ENCODE measurements at places on chromosomes 13 and 19. TPM values are rescaled to one million over a fixed set of nuclear protein-coding genes. Genes with fewer than 3 reads are reported as not detected.

- no peak for DNase-seq
Measured at GRCh38 chr13:94119360-94119936, 360.0 kb downstream of the DCT start.

DNA sequence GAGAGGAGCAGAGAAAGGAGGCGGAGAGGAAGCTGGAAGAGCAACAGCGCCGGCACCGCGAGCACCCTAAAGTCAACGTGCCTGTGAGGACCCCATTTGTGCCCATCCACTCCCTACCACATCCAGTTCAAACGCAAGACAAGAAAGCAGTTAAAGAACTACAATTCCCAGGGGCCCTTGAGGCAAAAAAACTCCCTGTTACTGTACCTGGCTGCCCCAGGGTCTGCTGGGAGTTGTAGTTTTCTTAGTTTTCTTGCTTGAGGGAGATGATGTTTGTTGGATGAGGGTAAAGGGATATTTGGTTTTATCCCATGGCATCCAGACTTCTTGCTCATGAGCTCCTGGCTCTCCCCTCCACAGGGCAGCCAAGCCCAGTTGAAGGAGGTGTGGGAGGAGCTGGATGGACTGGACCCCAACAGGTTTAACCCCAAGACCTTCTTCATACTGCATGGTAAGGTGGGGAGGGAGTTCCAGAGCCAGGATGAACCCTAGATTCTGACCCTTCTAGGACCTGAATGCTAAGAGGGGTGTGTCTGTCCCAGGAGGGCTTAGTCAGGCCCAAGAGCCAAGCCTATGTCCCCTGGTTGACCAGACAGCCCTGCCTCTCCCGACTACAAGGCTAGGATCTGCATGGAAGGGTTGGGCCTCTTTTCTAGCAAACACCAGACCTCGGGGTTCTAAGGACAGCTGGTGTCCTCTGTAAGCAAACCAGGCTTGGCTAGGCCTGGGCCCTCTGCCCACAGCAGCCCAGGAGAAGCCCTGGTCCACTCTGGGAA lies 13.2 kb downstream of the NUCB1 start:
- peak; percentile 19 for DNase-seq

DNA sequence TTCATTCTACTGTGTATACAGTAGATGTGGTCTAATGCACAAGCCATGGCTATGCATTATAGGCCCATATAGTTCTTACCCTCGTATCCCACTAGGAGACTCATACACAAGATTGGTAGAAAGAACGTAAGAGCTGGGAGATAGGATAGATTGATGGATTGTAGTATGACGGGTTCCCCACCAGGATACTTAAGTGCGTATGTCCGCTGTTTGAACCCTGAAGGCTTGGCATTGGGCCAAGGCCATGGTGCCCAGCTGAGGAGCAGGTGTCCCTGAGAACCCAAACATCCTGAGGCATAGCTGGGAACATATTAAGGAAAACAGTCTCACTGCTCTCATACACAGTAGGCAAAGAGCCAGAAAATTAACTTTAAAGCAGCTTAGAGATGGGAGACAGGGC lies 617.5 kb upstream of the KLF12 start:
- DNase-seq = peak; percentile 70

GRCh38 chr19:33205531-33206260 lies 11.6 kb downstream of the LRP3 start:
- DNase-seq = no peak

GRCh38 chr13:23844132-23844531 lies 45.1 kb downstream of the MIPEP start:
- no peak for DNase-seq

DNA sequence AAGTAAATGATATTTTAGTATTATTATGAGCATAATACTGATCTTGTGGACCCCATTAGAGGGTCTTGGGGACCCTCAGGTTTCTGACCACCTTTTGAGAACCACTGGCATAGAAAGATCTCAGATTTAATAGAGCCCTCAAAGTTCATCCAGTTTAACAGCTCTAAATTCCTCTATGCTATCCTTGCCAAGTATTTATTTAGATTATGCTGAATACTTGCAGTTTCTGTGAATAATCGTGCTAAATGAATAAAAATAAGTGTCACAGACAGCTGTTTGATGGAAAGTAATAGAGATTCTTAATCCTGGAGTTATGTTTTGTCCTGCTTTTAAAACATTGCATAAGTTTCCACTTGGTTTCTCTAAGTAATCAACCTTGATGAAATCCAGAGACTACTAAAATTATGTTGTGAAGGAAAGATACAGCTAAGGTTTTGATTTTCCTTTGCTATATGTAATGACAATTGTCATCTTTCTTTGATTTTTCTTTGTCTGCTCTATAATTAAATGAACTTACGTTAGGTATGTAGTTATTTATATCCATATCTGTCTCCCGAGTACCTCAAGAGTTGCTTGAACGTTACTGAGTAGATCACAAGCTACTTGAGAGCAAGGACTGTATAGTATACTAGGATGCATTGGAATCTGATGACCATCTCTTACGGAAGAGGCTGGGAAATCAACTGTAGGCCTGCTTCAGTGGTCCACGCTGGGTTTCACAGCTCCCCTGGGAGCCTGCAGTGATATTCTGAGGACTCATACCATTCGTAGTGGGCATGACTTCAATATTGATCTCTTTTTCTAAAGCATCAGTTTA lies 5.7 kb downstream of the ABHD13 start:
- no peak for DNase-seq

GRCh38 chr19:4295972-4296771 lies 6.0 kb downstream of the TMIGD2 start:
- peak; percentile 80 for DNase-seq

DNA sequence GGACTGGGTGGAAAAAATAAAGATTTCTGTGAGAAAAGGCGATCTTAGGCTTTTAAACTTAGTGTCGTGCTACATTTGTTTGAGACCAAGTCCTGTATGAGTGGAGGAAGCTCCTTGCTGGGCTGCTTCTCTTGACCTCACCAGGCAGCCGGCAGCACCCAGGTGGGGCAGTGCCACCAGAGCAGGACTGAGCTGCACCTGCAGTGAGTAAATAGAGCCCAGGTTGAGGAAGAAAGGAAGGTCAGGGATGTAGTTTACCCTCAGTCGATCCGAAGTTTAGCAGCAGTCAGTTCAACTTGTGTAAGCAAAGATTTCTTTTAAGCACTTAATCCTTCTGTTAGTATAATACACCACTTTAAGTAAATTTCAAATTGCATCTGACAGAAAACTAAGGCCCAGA lies 13.6 kb downstream of the HNRNPM start:
- DNase-seq = no peak

GRCh38 chr19:10305139-10305806 lies 4.3 kb downstream of the ZGLP1 start:
- no peak for DNase-seq

GRCh38 chr13:94656766-94657165 lies 55.1 kb downstream of the GPR180 start:
- DNase-seq = no peak

- no peak for DNase-seq
Measured at GRCh38 chr19:5958074-5958850, 19.7 kb downstream of the RANBP3 start.

- peak; percentile 81 for DNase-seq
Measured at GRCh38 chr13:43285933-43286597, 262.7 kb downstream of the DNAJC15 start.

DNA sequence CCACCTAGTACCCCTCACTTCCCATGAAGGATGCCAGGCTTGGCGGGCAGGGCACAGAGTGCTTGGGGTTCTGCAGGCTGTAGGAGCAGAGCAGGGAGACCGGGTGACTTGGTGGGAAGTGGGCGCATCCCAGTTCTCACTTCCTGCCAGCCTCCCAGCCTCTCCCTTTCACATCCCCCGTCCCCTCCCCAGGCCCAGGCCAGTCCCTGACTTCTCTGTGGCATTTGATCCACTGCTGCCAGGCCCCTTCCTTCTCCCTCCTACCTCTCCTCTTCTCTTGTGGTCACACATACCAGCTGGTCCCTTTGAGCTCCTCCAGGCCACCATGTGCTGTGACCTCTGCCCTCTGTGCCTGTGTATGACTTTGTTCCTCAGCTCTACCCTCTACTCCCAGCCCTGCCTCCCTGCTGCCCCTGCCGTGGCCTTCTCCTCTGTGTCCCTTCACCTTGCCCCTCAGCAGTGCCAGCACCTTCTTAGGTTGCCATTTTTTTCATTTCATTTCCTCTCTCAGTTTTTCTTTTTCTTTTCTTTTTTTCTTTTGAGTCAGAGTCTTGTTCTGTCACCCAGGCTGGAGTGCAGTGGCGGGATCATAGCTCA lies 19.5 kb downstream of the MYO1F start:
- no peak for DNase-seq

GRCh38 chr19:54462655-54463530 lies 685 bp downstream of the LENG9 start:
- peak; percentile 69 for DNase-seq

DNA sequence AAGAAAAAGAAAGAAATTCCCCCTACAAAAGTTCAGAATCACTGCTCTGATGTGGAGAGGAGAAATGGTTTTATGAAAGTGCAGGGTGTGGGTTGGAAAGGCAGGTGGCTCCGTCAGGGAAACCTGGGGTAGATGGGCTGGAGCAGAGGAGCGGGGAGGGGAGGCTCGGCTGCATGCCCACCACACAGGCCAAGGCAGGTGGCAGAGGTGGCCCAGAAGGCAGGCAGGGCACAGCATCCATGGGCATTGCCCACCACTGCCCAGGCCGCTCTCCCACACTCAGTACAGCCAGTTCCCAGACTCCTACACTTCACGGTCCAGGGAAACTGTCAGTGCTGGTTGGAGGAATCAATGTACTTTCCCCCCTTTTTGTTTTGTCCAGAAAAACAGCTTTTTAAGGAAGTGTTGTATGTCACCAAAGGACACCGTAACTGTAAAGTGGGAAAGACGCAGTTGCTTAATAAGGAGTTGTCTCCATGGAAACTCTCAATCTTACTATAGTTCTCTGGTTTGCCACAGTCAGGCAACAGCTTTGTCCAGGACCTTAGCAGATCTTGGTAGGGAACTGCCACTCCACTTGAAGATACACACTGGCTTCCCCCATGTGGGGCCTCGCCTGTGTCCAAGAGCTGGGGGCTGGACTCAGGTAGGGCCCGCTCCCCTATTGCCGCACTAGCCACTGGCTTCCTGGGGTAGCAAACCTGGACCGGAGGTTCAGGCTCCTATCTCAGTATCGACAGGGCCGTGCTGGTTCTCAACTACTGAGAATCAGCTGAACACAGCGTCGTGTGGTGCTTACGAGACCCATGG lies 82.9 kb downstream of the RAB20 start:
- no peak for DNase-seq

DNA sequence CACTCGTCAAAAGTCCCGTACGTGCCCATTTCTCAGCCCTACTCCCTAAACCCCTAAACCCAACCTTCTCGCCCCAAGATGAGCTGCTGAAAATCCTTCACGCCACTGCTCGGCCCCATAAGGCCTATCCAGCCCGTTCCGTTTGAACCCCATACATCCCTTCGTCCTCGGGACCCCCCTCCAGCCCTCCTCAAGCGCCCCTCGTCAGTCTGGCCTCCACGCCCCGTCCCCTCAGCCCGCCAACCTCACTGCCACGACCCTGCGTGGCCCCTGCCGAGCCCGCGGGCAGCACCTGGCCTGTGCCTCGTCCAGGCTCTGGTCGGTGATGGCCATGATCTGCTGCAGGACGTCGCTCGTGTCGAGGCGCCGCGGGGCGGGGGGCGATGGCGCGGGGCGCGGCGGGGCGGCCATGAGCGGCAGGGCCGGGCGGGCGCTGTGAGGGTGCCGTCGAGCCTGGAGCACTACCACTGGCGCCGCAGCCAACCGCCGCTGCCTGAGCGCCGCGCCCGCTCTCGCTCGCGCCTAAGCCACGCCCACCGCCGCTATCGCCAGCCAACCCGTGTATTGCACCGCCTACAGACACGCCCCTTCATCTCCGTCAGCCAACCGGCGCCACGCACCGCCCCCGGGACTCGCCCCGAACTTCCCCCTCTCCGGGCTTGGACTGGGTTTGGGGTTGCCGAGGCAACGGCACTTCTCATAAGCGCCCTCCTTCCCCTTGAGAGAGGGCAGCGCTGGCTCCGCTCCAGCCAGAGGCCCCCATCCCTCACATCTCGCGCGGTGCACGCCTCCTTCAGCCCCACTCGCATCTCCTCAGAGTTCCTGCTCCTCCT lies at the start of gene PBX4:
PBX4 (minus strand) TSS at position 469 of the 833 bp plus-strand sequence; CDS start at position 411, 58 bp downstream.
- DNase-seq = peak; percentile 98

- no peak for DNase-seq
Measured at GRCh38 chr13:100619940-100620339, 31.4 kb upstream of the GGACT start.

DNA sequence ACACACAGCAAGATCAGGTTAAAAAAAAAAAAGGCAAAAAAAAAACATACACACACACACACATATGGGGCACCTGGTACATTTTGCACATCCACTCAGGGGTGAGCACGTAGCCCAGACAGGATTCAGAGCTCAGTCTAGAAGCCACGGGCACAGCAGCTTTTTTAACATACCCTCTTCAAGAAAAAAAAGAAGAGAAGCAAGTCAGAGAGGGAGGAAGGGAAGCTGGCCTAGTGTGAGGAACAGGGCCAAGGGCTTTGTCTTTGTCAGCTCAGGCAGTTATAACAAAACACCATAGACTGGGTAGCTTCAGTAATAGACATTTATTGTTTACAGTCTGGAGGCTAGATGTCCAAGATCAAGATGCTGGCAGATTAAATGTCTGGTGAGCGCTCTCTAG lies 2.3 kb upstream of the TPM4 start:
- no peak for DNase-seq

CCDC169 gene
- total RNA-seq = 5.5 TPM

WDR62 gene
- 4.3 TPM for total RNA-seq

ZNF256 gene
- total RNA-seq = 12.1 TPM

B3GNT8 gene
- 3.9 TPM for total RNA-seq

ZNF813 gene
- total RNA-seq = 5.1 TPM

VSTM1 gene
- total RNA-seq = not detected

SOHLH2 gene
- 0.62 TPM for total RNA-seq

PLPPR3 gene
- 0.31 TPM for total RNA-seq

PEAK3 gene
- total RNA-seq = not detected

ISYNA1 gene
- 49.3 TPM for total RNA-seq

MYO1F gene
- 7.3 TPM for total RNA-seq

TPTE2 gene
- not detected for total RNA-seq
